ENCODE measurements at places on chromosomes 11 and 22. TPM values are rescaled to one million over a fixed set of nuclear protein-coding genes. Genes with fewer than 3 reads are reported as not detected.

DNA sequence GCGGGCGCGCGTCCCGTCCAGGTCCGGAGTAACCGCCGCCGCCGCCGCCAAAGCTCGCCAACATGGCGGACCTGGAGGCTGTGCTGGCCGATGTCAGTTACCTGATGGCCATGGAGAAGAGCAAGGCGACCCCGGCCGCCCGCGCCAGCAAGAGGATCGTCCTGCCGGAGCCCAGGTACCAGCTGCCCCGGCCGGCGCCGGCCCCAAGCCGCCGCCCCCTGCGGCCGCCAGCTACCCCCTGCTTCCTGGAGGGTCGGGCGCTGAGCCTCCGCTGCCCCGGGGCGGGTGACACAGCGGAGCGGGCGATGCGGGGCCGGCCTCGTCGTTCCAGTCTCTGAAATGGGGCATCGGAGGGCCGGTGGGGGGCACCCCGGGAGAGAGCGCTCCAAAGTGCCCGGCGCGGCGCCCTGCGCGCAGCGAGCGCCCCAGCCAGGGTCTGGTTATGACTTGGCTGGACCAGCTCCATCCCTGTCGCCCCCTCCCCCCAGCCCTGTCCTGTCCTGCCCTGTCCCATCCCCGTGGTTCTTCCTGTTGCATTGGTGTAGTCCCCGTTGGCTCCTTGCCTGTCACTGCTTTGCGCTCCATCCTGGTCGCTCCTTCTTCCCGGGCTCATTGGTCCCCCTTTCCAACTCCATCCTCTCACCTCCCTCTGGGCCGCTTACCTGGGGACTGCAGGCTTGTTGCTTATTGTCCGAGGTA lies 653 bp downstream of the GRK3 start:
- peak overlapping the region; percentile 100 for H3K4me3 ChIP-seq
- H3K27ac ChIP-seq, result peak overlapping the region; percentile 98
- H3K36me3 ChIP-seq, result peaks cover 8% of the 10 kb centered on the region
- H3K4me1 ChIP-seq, result peaks cover 65% of the 10 kb centered on the region
- DNase-seq, result peak; percentile 21

DNA sequence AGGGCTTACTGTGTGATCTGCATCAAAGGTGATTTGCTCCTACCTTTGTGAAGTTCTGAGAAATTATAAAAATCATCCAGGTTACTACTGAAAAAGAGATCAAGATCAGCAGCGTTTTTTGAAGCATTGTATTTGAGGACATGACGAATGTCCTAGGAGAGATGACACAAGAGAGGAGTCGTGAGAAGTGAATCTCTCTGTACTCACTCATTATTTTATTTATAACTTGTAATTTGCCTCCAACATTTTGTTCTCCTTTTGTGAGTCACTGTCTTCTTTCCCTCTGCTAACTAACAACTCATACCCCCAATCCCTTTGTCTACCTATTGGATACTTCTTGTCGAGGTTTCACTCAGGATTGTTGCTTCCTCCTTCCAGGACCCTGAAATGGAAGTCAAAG lies 8.6 kb downstream of the NXPE1 start:
- H3K27ac ChIP-seq, result no peak overlapping the region
- no peak for DNase-seq
- H3K4me1 ChIP-seq, result no peaks in the 10 kb centered on the region

DNA sequence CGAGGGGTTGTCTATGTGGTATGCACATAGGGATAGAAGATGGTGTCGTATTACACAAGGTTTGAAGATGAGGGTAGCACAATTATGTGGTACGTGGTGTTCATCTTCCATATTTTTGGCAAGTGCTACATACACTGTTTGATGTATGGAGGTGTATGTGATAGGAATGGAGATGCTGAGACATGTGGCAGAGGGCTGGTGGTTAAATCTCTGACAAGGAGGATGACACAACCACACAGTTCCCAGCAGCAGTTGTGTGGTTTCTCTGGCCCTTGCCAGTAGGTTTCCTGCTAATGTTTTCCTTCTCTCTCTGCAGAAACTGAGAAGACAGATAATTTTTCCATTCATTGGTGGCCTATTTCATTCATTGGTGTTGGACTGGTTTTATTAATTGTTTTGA lies 17.0 kb downstream of the NCR3LG1 start:
- H3K36me3 ChIP-seq, result peaks cover 54% of the 10 kb centered on the region
- no peaks in the 10 kb centered on the region for H3K4me1 ChIP-seq
- H3K27me3 ChIP-seq, result no peaks in the 10 kb centered on the region

- H3K27me3 ChIP-seq, result no peaks in the 10 kb centered on the region
- peaks cover 37% of the 10 kb centered on the region for H3K4me1 ChIP-seq
- H3K27ac ChIP-seq, result no peak overlapping the region
- DNase-seq, result no peak
- H3K4me3 ChIP-seq, result no peak overlapping the region
Measured at GRCh38 chr11:335779-336658, 15.4 kb upstream of the IFITM3 start.

DNA sequence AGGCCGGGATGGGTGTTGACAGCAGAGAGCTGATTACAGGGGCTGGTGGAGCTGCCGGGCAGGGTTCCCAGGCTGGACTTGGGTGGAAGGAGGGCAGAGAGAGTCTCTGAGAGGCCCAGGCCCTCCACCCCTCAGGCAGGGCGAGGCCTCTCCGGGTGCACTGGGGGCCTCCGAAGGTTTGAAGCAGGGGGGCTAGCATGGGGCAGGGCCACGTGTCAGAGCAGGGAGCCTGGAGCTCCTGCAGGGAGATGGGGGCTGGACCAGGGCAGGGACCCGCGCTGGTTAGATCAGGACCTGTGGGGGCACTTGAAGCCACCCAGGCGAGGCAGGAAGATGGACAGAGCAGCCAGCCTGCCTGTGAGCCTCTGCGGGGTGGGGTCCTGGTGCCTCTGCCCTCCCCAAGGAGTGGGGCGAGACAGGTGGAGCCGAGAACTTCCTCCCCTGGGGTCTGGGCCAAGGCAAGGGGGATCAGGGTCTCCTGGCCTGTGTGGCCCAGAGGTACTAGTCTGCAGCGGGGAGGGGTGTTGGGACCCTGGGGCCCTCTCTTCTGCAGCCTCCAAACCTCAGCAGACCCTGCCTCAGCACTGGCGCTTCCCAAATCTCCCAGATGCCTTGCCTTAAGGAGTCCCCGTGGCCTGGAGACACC lies 911 bp downstream of the PANX2 start:
- peaks cover 34% of the 10 kb centered on the region for H3K4me1 ChIP-seq
- DNase-seq, result no peak
- H3K36me3 ChIP-seq, result no peaks in the 10 kb centered on the region

DNA sequence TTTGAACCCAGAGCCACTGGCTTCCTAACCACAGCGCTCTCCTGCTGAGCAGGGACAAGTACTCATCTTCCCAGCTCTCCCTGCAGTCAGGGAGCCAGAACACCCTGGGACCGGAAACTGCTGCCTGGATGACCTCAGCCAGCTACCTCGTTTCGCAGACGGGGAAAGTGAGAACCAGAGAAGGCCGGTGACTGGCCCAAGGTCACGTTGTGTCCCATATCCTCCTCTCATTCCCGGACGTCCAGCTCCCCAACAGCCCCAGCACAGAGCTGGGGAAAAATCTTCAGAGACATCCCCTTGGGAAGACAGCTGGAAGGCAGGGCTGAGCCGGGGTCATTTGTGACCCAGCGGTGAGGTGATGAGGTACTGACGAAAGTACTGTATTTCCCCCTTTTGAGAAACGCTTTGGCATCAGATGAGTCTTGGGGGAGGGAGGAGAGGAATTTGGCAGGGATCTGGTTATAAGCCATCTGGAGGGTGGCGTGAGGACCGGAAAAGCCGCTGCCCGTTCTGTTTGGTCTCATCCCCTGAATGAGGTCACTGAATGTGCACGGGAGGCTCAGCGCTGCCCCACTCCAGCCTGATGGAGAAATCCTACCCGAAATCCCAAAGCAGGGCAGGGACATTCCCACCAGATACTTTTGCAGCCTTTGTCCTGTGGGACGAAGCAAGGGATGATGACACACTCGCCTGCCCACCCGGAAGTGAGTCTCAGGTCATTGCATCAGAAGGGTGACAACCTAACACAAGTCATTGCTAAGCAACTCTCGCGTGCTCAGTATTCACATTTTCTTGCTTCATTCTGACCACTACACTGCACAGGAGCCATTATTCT lies 41.1 kb downstream of the LIF start:
- no peaks in the 10 kb centered on the region for H3K27me3 ChIP-seq
- no peak overlapping the region for H3K4me3 ChIP-seq

DNA sequence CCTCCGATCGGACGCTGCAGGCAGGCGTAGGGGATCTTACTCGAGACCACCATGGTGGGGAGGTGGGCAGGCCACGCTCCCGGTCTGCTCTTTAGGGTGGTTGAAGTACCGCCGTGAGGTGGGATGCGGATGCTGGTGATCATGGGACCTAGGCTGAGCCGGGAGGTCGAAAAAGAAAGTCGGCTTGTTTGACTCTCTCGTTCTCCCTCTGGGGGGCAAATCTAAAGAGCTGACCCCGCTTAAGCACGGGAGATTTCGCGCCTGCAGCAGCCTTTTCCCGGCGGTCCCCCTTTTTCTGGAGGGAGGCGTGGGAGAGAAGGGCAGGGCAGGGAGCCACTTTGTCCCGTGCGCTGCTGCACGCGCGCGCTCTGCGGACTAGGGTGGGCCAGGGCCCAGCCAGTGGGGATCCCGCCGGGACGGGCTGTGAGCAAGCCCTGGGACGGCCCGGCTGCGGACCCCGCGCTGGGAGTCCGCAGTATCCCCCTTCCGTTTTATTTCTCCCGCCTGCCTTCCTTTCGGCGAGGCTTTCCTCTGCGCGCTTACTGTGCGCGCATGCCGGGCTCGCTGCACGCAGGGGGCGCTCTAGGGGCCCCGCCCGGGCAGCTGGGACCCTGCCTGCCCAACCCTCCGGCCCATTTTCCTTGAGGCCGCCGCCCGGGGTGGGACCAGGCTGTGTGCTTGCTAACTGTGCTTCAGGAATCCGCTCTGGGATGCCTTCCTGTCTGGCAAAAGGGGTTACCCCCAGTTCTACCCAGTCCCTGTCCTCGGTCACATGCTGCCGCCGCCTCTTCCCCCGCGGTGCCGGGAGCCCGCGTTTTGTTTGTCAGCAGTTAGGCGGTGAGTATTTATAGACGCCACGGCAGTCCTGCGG lies 81.0 kb downstream of the PRR5L start:
- peak overlapping the region; percentile 95 for H3K4me3 ChIP-seq
- peak; percentile 44 for DNase-seq
- H3K27me3 ChIP-seq, result peaks cover 37% of the 10 kb centered on the region

- no peak overlapping the region for H3K27ac ChIP-seq
- no peaks in the 10 kb centered on the region for H3K4me1 ChIP-seq
- H3K4me3 ChIP-seq, result no peak overlapping the region
- H3K27me3 ChIP-seq, result peaks cover 38% of the 10 kb centered on the region
Measured at GRCh38 chr11:2089536-2090165, 49.5 kb downstream of the IGF2 start.

DNA sequence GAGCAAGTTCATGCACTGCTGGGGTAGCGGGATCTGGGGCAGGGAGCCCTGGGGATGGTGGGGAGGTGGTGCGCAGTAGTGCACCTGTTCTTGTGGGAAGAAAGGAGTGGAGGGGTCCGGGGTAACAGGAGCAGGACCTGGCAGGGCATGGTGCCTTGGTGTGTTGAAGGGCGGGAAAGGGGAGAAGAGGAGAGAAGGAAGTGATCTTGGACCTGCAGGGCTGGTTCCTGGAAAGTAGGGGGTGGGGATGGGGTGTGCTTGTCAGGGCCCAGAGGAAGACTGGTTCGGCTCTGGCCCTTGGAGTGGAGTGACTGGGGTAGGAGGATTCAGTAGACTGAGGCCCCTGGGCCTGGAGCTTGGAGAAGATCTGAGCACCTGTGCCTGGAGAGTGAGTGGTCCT lies 10.9 kb upstream of the CAPN5 start:
- H3K4me3 ChIP-seq, result no peak overlapping the region

DNA sequence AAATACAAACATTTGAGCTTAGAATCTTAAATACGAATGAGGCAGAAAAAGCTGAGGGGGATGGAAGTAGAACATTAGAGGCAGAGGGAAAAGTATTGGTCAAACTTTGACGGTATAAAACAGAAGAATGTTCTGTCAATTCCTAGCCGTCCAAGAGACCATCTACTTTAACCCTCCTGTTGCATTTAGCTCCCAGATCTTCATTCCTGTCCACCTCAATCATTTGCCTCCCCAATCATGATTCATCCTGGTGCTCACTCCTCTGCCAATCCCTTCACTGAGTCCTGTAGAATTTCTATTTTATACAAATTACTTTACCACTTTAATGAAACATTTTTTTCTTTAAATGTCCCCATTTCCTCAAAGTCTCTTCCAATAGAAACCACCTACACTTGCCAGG lies 28.2 kb downstream of the C2CD3 start:
- H3K36me3 ChIP-seq, result peaks cover 16% of the 10 kb centered on the region
- no peak overlapping the region for H3K4me3 ChIP-seq
- DNase-seq, result no peak

DNA sequence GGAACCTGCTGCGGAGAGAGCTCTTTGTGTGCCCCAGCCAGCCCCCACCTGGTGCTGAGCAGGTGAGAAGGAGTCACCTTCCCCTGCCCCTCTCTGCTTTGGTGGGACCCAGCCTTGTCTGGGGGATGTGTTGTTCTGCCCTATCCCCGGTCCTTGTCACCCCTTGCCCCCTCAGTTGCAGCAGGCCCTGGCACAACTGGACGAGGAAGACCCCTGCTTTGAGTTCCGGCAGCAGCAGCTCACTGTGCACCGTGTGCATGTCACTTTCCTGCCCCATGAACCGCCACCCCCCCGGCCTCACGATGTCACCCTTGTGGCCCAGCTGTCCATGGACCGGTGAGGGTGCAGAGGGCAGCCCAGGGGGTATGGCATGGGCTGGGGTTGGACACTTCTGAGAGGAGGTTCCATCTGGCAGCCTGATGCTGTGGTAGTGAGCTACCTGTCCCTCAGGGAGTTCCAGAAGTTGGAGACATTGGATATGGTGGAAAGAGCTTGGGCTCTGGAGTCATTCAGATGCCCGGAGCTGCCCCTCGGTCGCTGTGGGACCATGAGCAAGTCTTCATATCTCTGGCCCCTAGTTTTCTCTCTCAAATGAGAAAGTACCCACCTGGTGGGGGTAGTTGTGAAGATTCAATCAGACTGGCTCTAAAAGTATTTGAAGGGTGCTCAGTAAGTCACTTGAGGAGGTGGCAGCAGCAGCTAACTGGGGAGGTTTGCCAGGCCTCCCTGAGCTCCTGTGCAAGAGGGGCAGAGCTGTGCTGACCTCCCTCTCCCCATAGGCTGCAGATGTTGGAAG lies 4.3 kb downstream of the LARGE2 start:
- H3K36me3 ChIP-seq, result peaks cover 12% of the 10 kb centered on the region
- H3K4me1 ChIP-seq, result peaks cover 74% of the 10 kb centered on the region
- no peak for DNase-seq
- H3K27ac ChIP-seq, result peak overlapping the region; percentile 93
- peak overlapping the region; percentile 12 for H3K4me3 ChIP-seq

KCNQ1 gene
- 16.9 TPM for polyA plus RNA-seq

GPR83 gene
- not detected for polyA plus RNA-seq

CNTF gene
- not detected for polyA plus RNA-seq

CASP1 gene
- polyA plus RNA-seq, result 81.9 TPM

MPEG1 gene
- polyA plus RNA-seq, result 40.6 TPM

All from naive B cell (primary cell).